Left ventricle myocardium superior (tissue), 1 donor: ENCODE measurements at places on chromosomes 1 and 21.
A peak's percentile ranks its signal among the peaks of the same experiment; 100 is the strongest.

DNA sequence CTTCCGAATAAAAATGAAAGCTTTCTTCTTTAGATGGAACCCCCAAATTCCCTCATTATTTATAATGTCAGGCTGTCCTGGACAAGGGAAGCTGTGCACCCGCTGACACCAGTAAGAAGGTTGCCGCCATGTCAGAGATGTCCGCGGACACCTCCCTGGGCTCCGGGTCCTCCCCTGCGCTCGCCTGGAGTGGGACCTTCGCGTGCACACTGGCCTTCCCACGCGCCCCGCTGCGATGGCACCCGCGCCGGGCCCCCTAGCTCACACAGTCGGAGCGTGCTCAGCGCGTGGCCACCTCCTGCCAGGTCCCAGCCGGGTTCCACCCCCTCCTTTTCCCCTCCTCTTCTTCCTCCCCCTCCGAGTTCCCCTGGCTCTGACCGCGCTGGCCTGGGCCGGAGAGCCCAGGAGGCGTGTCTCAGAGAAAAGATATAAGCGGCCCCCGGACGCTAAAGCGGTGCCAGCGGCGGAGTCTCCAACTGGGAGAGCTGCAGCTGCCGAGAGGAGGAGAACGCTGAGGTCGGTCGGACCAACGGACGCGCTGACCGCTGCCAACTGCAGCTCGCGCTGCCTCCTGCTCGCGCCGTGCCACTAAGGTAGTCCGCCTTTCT lies at the start of gene G0S2:
Gene G0S2, plus strand, starts transcription at position 456 of the 608 bp plus-strand sequence. CDS start 273 bp downstream, outside the sequence.
- DNase-seq = peak; percentile 91

GRCh38 chr1:9589144-9589718 lies 520 bp downstream of the TMEM201 start:
- peak; percentile 57 for DNase-seq

- DNase-seq = no peak
Observed at GRCh38 chr1:109441069-109441468, 14.8 kb upstream of the PSMA5 start.

DNA sequence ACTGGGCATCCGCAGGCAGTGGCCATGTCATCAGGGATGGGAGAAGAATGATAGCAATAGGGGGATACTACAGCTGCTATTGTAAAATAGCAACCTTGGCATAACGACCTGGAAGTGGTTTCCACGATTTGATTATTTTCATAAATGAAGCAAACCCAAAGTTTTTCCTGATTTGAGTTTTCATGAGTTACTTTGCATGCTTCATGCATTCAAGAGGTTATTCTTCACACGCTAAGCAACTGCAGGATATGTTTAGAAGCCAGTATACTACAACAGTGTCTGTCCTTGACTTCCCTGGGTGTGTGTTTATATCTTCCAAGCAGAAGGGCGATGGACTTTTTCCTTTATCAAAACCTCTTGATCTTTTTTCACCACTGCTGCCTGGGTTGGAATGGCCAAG lies 281.1 kb upstream of the DUSP10 start:
- DNase-seq = no peak

DNA sequence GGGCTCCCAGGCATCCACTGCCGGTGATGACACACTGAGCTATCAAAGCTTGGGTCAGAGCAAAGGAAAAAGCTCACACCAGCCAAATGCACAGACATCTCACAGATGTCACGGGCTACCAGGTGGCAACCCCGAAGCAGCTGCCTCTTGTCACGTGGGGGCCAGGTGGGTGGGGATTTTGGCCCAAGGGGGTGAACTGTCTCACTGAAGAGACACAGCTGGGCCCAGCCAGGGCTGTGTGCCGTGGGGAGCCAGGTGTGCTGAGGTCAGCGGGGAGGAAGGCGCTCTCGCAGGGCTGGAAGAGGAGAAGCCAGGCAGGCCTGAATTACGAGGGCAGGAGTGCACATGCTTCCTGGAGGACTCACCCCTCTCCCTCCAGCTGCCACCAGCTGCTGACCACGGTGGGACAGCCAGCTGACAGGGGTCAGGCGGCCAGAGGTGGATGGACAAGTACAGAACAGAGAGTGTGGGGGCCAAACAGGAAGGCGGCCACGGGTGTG lies 32.4 kb downstream of the KCNN3 start:
- DNase-seq = peak; percentile 90

GRCh38 chr1:928825-929661 lies 5.3 kb downstream of the SAMD11 start:
- DNase-seq = no peak

GRCh38 chr1:27967106-27967883 lies 7.5 kb downstream of the XKR8 start:
- no peak for DNase-seq

DNA sequence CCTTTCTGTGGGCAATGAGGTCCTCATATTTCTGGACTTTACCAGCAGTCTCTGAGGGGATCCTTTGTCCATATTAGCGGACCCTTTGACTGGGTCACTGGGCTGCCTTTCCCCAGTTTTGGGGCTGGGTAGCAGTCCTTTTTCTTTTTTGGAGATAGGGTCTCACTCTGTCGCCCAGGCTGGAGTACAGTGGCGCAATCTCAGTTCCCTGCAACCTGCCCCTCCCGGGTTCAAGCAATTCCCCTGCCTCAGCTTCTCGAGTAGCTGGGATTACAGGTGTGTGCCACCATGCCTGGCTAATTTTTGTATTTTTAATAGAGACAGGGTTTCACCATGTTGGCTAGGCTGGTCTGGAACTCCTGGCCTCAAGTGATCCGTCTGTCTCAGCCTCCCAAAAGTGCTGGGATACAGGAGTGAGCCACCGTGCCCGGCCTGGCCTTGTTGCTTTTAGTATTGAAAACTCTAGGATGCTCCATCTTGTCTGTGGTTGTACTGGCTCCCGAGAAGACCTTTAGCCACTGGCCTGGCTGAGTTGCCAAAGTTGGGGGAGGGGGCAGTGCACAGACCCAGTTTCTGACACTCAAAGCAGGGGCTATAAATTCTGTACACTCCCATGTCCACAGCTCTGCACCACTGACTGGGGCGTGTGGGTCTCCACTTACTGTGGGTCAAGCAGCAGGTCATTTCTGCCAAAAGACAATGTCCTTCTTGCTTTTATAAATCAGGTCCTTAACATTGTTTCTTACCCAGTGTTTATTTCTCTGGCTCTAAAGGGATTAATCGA lies 33.1 kb downstream of the MAN1C1 start:
- DNase-seq = no peak

- peak; percentile 54 for DNase-seq
Observed at GRCh38 chr1:147723691-147724323, 36.6 kb downstream of the GJA5 start.

GRCh38 chr1:67135354-67135753 lies 584 bp upstream of the C1orf141 start:
- DNase-seq = no peak

GRCh38 chr1:52727114-52727586 lies 897 bp downstream of the ZYG11B start:
- DNase-seq = peak; percentile 36

DNA sequence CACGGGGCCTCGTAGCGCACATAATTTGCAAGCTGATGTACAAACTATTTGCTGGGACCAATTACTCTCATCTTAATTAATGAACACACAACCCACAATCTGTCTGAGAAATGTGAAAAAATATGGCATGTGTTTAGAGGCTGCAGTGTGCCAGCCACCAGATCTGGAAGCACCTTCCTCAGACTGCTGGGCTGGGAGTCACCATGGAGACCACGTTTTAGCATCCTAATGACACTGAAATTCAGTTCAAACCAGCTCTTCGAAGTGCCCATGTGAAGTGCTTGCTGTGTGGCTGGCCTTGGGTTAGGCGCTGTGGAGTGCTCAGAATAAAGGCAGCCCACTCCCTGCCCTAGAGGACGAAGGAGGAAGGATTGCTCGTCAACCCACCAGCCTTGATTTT lies 482.4 kb downstream of the OMA1 start:
- no peak for DNase-seq

GRCh38 chr21:33561373-33561772 lies 18.5 kb downstream of the SON start:
- DNase-seq = no peak

- no peak for DNase-seq
Observed at GRCh38 chr1:56728964-56729363, 83.8 kb downstream of the PRKAA2 start.

DNA sequence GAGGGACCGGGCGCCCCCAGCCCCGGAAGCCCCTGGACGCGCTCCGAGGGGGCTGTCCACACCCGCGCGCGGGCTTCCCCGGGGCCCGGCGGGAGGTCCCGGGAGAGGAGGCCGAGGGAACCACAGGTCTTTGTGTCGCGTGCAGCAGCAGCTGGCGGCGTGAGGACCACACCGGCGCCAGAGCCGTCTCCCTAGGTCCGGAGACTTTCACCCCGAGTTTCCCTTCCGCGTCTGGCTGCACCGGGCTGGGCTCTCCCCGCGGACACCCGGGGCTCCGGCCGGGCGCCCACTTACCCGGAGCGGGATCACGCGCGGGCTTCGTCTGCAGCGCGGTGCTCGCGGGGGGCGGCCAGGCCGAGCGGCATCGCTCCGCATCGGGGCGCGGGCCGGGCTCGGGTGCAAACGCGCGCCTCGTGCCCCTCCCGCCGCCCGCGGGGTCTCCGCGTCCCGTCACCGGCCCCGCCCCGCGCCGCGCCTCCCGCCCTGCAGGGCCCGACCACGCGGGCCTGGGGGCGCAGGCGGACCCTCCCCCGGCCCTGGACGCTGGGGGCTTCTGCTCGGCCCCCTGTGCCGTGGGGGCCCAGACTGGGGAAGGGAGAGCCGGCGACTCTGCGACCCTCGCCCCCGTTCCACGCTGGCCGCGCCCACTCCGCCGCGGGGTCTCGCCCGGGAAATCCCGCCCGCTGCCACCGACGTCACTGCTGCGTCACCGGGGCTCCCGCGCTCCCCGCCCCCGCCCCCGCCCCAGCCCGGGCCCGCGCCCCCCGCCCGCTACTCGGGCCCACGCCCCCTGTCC lies at the start of gene GNG4:
Gene GNG4, minus strand, starts transcription at position 417 of the 796 bp plus-strand sequence. CDS start 65,946 bp downstream, outside the sequence.
- no peak for DNase-seq

GRCh38 chr1:170732252-170732588 lies 68.3 kb downstream of the PRRX1 start:
- no peak for DNase-seq

- DNase-seq = no peak
Observed at GRCh38 chr1:96660503-96660902, 61.1 kb upstream of the PTBP2 start.

- peak; percentile 88 for DNase-seq
Observed at GRCh38 chr1:27300341-27301051, 21.5 kb upstream of the TMEM222 start.

GRCh38 chr1:177780096-177780700 lies 189.7 kb downstream of the SEC16B start:
- no peak for DNase-seq

- no peak for DNase-seq
Observed at GRCh38 chr1:176785791-176786190, 322.8 kb downstream of the PAPPA2 start.

DNA sequence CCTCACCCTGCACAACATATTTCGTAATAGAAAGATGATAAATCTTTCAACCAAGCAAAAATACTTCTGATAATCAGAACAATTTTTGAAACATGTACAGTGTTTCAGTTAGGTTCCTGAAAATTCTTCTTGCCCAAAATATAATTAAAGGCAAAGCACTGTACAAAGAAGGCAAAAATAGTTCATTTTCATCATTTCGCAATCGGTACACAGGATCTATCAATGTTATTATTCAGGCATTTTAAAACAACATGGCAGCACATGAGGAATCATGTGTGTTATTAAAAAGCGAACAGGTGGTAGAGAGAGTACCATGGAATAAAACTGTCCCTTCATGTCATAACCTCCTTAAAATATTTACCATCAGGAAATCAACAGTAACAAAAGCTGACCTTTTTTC lies 356.9 kb downstream of the DPYD start:
- no peak for DNase-seq

DNA sequence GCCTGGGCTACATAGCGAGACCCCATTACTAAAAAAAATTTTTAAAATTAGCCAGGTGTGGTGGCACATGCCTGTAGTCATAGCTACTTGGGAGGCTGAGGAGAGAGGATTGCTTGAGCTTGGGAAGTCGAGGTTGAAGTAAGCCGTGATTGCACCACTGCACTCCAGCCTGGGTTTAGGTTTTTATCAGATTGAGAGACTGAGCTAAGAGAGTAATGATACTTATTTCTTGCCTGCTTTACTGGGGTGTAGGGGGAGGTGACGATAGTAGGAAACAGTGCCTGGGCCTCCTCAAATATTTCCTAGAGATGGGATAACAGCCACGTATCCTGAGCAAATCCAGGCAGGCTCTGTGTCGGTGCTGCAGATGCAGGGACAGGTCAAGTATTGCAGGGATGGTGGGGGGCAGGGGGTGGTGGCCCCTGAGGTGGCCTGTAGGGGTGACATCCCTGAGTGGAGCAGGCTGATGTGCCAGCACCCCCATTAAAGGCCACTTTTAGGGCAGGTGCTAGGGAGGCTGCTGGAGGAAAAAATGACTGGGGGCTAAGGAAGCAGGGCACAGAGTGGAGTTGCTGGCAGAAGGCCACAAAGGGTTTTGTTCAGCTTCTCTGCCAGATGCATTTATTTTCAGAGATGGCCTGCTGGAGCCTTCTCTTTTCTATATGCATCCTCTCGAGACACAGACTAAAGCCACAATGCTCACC lies 130.5 kb downstream of the RHOU start:
- no peak for DNase-seq

GRCh38 chr1:82704966-82705365 lies 904.2 kb downstream of the ADGRL2 start:
- DNase-seq = no peak

DNA sequence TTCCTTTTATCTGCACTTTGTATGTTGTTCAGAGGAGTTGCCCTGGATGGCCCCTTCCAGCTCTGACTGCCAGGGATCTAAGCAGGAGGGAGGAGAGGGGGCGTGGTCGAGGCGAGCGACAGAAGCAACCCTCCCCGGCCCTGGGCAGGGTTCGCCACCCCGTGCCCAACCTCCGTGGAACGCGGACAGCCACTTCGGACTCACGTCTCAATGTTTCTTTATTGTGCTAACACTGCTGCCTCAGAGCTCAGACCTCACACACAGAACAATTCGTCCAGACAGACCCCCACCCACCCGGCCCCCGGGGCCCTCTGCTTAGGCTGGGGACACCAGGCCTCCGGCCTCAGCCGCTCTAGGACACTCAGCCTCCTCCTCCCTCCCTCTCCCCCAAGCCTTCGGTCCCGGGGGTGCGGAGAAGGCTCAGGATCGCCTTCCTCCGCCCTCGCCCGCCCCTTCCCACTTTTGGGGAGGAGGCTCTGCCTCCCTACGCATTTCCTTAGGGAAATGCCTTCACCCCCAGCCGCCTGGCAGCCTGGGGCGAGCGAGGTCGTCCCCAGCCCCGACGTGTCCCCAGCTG lies 8.3 kb downstream of the VSIG8 start:
- peak; percentile 91 for DNase-seq

- DNase-seq = no peak
Observed at GRCh38 chr1:163346326-163346870, 24.6 kb downstream of the NUF2 start.

GRCh38 chr1:162703708-162704107 lies 71.4 kb downstream of the DDR2 start:
- DNase-seq = peak; percentile 48

GRCh38 chr1:207397525-207397926 lies 56.6 kb upstream of the CR2 start:
- no peak for DNase-seq

DNA sequence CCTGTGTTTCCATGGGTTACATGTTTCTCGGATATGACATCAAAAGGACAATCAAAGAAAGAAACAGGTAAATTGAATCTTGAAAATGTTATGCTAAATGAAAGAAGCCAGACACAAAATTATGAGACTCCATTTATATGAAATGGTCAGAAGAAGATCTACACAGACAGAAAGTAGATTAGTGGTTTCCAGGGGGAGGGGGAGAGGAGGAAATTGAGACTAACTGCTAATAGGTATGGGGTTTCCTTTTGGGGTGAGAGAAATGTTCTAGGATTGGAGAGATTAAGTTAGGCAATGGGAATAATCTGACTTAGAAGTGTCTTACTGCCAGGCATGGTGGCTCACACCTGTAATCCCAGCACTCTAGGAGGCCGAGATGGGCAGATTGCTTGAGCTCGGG lies 21.8 kb downstream of the ITGB3BP start:
- DNase-seq = no peak
